Stimulated activated CD4-positive, alpha-beta T cell treated with anti-CD3 and anti-CD28 coated beads, Interleukin-4, amount 100 ng/mL, for 48 hours (primary cell): ENCODE measurements at places on chromosomes 3 and 15.

- no peak for DNase-seq
Observed at GRCh38 chr3:149214702-149215101, 6.9 kb downstream of the CP start.

- DNase-seq = no peak
Observed at GRCh38 chr3:52787672-52788625, 6.6 kb upstream of the ITIH3 start.

DNA sequence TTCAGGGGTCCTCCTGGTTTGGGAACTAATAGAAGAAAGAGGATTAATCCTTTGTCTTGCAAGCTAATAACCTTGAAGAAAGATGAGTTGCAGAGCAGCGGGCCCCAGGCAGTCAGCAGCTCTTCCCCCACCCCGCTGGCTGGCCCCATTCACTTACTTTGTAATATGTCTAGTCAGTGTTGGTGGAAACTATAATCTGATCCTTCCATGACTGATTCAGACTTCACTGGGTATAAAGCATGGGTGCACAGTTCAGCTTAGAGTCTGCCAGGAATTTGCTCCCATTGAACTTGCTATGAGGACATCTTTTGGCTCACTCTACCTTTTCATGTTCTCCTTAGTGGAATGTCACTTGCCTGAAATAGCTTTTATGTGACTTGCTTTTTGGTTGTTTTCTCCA, 117.7 kb downstream of the CCNL1 start:
- no peak for DNase-seq

DNA sequence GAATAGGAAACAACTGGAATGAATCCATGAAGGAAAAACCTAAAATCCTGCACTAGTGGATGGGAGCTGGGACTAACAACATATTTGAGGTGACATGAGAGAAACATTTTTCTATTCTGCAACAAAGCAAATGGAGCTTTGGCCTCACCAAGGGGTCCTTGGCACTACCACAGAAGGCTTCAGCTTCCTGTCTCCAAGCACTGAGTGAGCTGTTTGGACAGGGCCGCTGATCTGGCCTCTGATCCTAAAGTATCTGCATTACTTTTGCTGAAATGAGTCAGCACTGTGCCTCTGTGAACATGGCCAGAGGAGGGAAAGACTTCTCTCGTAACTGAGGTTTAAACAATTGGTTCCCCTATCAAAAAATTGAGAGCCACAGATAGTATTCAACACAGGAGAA, 9.0 kb downstream of the ARPP21 start:
- DNase-seq = no peak

DNA sequence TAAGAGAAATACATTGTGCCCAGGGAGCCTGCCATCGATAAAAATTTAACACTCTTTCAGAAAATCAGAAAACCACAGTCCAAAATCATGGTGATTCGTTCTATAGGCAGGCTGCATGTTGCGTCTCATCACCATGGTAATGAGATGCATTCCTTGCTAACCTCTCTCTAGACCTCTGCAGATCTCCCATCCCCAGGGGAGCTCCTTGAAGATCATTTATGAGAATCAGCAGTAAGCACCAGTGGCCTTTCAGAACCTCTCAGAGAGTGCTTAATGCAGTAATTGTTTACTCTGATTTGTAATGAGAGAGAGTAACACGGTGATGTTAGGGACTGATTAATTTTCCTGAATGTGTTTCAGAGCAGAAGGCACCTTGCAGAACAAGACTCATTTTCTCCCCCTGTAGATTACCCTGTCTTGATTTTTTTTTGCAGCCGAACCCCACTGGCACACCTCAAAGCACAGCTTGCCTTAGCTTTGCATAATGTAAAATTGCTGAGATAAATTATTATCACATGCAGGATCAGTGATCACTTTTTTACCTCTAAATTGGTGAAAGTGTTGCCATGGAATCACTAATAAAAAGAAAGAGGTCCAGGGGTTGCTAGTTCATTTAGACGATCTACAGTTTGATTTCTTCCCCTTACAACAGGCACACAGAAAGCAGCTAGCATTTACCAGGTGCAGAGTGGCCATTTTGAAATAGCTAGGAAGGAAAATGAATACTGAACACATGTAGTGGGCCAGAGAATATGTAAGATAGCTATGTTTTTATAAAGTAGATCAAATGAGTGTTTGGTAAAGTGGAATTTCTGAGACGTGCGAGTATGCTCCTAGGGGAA, 98.9 kb upstream of the CHL1 start:
- no peak for DNase-seq

GRCh38 chr3:195040773-195041520, 230.0 kb downstream of the XXYLT1 start:
- DNase-seq = no peak

GRCh38 chr3:153885359-153885758, 235.8 kb upstream of the ARHGEF26 start:
- DNase-seq = no peak

GRCh38 chr3:93923006-93923405, 50.7 kb downstream of the PROS1 start:
- no peak for DNase-seq

DNA sequence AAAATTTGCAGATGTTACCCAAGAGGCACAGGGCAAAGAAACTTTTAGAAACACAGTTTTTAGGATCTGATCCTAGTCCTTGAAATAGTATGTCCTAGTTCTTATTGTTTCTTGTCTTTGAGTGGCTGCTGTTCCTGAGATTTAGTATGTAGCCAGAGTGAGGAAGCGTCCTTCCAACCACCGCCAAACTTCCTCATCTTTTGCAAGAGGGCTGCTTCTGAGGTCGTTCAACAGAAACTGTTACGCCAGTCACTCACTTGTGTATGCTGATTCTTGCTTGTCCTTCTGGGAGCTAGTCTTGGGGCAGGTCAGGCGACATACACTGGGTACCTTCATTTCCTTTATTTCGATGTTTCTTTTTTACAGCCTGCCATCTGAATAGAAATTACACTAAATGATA, 577.3 kb upstream of the ZNF717 start:
- DNase-seq = no peak

GRCh38 chr3:178847190-178847589, 224.4 kb downstream of the ZMAT3 start:
- DNase-seq = no peak

- no peak for DNase-seq
Observed at GRCh38 chr15:71124937-71125790, 9.9 kb downstream of the THSD4 start.

DNA sequence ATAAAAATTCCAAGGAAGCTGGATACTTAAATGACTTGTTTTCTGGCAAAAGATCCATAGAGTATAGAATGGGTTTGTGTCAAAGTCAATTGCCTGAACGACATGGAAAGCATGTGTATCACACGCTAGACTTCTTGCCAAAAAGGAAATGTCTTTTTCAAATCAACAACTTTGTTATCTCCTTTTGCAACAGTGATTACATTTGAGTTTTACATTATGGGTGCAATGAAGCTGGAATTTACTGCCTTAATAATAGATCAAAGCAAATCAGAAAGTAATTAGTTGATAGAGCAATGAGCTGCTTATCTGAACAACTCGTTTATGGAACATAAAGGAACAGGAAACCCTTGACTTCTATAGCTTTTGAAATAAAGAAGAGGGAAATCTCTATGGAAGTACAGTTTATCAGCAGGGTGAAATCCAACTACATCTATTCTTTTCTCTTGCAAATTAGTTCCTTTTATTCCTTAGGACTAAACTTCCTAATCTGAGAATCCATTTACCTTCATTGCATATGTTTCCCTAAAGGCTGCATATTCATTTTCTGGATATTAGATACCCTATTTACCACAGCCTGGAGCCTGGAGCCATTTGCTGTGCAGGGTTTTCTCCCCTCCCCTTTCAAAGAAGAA, 415.1 kb upstream of the NECTIN3 start:
- DNase-seq = no peak

GRCh38 chr3:71543371-71544016, 40.0 kb downstream of the FOXP1 start:
- peak; percentile 9 for DNase-seq

DNA sequence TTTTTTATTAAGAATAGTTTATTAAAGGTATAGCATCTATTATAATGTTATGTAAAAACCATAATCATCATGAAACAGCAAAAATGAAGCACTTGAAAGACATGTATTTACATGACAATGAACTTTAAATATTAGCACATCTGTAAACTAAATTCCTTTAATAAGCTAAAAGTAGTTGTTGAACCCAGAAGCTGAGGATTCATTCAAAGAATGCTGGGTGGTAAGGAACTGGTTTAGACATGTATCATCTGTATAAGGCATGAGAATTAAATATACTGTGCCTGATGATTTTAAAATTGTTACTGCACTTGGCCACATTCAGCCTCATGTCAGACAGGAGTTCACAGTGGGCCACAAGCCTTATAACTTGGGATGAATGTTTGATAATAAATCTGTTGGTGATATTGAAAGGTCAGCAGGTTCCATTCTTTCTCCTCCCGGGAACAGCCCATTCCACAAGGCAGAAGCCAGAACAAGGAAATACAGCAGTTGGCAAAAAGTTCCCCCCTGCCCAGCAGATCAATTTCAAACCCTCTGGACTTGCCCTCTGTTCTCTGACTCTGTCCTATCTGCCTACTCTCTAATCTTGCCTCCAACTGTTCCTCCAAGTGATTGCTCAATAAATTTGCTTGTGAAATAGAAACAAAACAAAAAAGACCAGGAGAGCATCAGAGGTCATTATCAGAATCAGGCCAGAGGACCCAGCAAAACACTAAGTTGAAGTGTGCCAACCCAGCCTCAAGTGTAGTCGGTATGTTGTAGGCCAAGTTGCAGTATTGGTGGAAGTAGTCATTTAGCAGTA, 49.8 kb upstream of the TEX264 start:
- DNase-seq = no peak

- no peak for DNase-seq
Observed at GRCh38 chr3:190070622-190071347, 49.9 kb downstream of the P3H2 start.

- no peak for DNase-seq
Observed at GRCh38 chr3:18389108-18389733, 35.9 kb downstream of the SATB1 start.

- no peak for DNase-seq
Observed at GRCh38 chr3:31980530-31981205, 394 bp downstream of the OSBPL10 start.
